ENCODE measurements at places on chromosomes 2 and 18.
A peak's percentile ranks its signal among the peaks of the same experiment; 100 is the strongest.

GRCh38 chr2:222298311-222299150, at the start of gene PAX3:
PAX3 (minus strand) TSS chr2:222298998; CDS start chr2:222298615, 383 bp downstream.
- DNase-seq, result no peak

- no peak for DNase-seq
Observed at GRCh38 chr2:63665846-63666475, 77.2 kb downstream of the MDH1 start.

- DNase-seq, result no peak
Observed at GRCh38 chr2:19860022-19860421, 41.8 kb downstream of the TTC32 start.

GRCh38 chr18:50231621-50232020, 34.7 kb downstream of the CFAP53 start:
- DNase-seq, result no peak

DNA sequence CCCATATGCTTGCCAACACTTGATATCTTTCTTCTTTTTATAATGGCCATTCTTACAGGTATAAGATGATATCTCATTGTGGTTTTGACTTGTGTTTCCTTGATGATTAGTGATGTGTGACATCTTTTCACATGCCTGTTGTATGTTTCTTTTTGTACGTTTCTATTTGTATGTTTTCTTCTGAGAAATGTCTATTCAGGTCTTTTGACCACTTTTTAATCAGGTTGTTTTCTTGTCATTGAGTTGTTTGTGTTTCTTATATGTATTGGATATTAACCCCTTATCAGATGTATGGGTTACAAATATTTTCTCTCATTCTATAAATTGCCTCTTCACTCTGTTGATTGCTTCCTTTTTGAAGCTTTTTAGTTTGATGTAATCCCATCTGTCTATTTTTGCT, 42.4 kb downstream of the ABCB11 start:
- DNase-seq, result no peak

- DNase-seq, result no peak
Observed at GRCh38 chr2:134578316-134578715, 140.5 kb downstream of the TMEM163 start.

GRCh38 chr18:48952287-48953103, 1.7 kb upstream of the SMAD7 start:
- no peak for DNase-seq

- no peak for DNase-seq
Observed at GRCh38 chr2:37784071-37784758, 112.8 kb upstream of the CDC42EP3 start.

GRCh38 chr2:18490901-18491300, 69.6 kb downstream of the RDH14 start:
- no peak for DNase-seq

DNA sequence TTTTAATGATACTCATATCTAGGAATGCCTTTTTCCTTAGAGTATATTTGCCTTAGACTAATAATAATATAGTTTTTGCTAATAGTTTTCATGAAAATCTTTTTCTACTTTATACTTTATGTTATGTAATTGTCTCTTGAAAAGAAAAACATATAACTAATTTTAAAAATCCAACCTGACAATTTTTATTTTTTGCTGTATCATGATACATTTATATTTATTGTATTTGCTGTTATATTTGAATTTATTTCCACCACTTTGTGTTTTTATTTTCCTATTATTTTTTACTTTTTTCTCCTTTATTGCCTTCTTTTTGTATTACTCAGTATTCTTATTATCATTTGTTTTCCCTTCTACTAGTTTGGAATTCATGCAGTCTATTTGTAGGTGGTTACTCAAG, 85.4 kb downstream of the MBD5 start:
- no peak for DNase-seq

DNA sequence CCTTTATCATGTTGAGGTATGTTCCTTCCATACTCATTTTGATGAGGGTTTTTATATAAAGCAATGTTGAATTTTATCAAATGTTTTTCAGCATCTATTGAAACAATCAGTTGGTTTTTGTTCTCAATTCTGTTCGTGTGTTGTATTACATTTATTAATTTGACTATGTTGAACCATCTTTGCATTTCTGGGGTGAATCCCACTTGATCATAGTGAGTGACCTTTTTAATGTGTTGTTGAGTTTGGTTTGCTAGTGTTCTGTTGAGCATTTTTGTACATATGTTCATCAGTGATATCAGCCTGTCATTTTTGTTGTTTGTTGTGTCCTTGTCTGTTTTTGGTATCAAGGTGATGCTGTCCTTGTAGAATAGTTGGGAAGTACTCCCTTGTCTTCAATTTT, 110.9 kb downstream of the MYO3B start:
- DNase-seq, result no peak

DNA sequence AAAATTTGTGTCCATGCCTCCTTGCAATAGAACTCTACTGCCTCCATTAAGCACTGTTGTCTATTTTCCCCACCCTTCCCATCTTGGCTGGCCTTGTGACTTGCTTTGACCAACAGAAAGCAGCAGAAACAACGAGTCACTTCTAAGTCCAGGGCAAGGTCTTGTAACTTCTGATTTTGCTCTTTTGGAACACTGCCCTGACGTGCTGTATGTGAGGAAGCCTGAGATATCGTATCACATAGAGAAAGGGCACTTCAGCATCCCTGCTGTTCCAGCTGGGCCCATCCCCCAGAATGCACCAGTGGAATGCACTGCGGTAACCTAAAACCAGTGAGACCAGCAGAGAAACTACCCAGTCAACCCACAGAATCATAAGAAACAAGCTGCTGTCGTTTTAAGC, 28.1 kb downstream of the NCKAP1 start:
- peak; percentile 28 for DNase-seq

DNA sequence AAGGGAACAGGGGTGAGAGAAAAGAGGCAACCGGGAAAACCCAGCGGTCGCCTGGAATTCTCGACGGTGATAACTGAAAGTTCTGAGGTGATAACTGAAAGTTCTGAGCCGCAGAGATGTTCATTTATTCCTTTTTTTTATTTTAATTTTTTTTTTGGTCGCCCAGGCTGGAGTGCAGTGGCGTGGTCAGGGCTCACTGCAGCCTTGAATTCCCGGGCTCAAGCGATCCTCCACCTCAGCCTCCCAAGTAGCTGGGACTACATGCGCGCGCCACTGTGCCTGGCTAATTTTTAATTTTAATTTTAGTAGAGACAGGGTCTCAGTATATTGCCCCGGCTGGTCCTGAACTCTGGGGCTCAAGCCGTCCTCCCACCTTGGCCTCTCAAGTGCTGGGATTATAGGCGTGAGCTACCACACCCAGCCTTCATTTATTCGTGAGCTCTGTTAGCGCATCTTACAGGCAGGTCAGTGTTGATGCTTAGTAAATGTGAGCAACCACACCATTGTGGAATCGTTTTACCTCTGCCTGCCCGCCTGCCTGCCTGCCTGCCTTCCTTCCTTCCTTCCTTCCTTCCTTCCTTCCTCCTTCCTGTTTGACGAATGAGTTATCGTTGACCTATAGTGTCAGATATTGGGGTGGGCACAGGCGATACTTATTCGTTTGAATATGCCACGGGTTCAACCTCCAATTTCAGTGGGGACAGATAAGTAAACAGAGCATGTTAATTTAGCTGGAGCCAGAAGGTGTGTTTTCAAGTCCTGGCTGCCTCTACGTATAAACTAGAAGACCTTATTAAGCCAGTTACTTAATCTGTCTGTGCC, 557 bp upstream of the E2F6 start:
- no peak for DNase-seq

- no peak for DNase-seq
Observed at GRCh38 chr2:33516456-33516995, 40.1 kb downstream of the RASGRP3 start.

DNA sequence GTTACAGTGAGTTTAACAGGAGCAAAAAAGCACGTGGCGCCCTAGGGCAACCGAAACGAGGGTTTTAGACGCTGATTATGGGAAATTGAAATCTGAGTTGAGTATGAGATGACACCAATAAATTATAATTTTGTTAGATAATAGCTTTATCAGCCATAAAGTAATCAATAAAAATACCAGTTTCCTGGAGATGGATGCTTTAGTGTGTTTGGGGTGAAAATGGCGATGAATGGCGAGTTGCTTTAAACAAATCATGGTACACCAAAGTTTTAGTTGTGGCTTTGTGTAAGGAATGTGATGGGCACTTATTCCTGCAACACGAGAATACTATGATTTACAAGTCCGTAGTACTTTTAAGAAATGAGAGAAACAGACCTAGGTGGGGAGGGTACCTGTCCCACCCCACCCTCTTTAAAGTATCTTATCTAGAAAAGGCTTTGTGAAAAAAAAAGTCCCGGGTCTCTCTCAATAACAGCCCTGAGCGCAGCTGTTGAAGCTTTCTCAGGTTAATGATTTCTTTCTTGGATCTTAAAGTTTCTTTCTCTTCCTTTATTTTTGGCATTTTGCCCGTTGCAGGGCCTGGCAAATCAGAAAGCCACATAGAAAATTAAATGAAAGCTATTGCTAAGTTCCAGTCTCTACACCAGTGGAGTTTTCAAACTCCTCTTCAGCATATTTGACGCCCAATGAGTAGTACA, 1.5 kb upstream of the RRM2 start:
- DNase-seq, result no peak

DNA sequence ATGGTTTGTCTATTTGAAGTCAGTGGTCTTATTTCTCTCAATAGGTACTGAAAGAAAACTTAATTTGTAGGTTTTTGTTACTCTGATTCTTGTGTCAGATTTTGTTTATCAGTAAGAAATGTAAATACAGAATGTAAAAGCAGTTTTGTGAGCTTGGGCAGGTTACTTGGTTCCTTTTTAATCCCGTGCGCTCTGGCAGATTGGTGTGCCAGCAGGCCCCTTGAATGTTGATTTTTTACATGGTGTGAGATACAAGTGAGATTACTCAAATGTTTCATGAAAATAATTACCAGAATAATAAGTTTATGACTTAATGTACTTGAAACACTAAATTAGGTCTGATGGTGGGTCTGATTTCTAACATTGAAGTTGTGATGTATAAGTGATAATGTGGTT, 13.4 kb downstream of the HNRNPA3 start:
- no peak for DNase-seq

GRCh38 chr2:143398781-143399180, 269.6 kb downstream of the ARHGAP15 start:
- no peak for DNase-seq

GRCh38 chr18:25230658-25231326, 121.2 kb downstream of the ZNF521 start:
- no peak for DNase-seq

DNA sequence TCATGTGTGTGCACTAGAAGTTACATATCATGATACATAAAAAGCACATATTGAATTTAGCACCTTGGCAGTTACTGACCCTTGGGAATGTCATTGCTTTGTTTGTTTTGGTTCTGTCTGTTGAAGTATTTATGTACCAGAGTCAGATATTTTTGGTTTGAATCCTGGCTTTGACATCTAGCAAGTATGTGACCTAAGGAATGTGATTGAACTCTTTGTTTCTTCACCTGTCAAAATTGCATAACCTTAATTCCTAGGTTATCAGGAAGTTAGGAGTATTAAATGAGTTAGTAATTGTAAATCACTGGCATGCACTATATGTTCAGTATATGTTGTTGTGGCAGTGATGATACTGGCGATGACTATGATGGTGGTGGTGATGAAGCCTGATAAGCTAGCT, 1003.5 kb upstream of the NRXN1 start:
- DNase-seq, result no peak

- no peak for DNase-seq
Observed at GRCh38 chr18:77700051-77700450, 450.4 kb downstream of the GALR1 start.

DNA sequence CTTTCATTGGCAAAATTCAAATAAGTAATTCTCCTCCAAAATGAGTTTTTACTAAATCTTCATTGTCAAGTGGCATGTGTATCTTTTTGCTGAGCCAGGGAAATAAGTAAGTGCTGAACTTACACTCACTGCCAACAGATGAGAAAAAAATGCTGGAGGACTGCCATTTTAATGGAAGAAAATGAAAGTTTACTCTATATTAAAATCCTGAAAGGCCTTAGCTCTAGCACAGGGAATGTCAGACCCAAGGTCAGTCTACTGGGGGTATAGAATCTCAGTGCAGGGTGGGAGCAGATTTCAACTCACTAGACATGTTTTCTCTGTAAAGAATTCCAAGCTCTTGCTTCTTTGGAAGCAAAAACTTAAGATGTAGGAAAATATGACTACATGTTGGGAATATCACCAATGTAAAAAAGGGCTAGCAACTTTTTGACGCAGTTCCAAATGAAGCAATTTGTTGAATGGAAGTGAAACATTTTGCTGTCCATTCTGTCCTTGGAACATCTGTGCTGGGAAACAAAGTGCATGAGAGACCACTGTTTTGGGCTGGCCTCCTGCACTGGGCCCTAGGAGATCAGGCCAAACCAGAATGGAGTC, 127.0 kb downstream of the ST6GAL2 start:
- no peak for DNase-seq

DNA sequence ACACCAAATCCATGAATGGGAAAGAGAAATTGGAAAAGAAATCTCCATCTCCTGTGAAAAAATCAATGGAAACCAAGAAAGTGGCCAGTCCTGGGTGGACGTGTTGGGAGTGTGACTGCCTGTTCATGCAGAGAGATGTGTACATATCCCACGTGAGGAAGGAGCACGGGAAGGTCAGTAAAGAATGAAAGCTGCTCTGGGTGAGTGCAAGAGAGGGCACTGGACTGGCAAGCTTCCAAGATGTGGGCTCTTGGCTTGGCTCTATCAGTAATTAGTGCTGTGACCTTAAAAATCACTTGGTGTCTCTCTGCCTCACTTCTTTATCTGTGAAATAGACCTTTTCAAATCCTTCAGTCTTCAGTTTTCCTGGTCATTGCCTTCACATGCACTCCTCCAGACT, 89.0 kb downstream of the ZNF532 start:
- no peak for DNase-seq

- DNase-seq, result no peak
Observed at GRCh38 chr2:119142824-119143223, 15.7 kb downstream of the C1QL2 start.

DNA sequence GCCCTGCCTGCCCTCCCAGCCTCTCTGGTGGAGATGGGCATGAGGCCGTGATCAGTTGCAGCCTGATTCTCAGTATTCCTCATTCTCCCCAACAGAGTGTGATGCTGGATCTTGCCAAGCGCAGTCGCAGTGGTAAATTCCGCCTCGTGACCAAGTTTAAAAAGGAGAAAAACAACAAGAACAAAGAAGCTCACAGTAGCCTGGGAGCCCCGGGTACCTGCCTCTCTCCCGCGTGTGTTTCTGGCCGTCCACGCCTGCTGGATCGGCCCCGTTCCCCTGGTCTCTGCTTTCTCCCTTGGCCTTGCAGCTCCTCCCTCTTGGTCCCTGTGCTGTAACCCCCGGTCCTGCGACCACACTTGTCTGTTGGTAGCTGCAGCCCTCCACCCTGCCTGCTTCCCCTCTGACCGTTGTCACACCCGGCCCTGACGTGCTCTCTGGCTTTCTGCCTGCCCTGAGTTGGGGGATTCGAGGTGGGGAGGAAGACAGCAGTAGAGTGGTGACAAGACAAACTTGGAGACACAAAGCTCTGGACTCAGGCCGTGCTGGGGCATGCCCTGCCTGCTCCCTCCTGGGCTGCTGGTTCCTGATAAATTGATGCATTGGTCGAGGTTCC, 99.5 kb downstream of the USP40 start:
- no peak for DNase-seq

GRCh38 chr2:241834527-241835210, 24.0 kb downstream of the PDCD1 start:
- no peak for DNase-seq

GRCh38 chr2:145931781-145932395, 1412.0 kb upstream of the ZEB2 start:
- DNase-seq, result no peak

- no peak for DNase-seq
Observed at GRCh38 chr2:10359246-10359645, 56.5 kb downstream of the HPCAL1 start.
